RPMI7951 (cell line): ENCODE measurements at places on chromosomes 12 and 14. TPM values are rescaled to one million over a fixed set of nuclear protein-coding genes. Genes with fewer than 3 reads are reported as not detected.

DNA sequence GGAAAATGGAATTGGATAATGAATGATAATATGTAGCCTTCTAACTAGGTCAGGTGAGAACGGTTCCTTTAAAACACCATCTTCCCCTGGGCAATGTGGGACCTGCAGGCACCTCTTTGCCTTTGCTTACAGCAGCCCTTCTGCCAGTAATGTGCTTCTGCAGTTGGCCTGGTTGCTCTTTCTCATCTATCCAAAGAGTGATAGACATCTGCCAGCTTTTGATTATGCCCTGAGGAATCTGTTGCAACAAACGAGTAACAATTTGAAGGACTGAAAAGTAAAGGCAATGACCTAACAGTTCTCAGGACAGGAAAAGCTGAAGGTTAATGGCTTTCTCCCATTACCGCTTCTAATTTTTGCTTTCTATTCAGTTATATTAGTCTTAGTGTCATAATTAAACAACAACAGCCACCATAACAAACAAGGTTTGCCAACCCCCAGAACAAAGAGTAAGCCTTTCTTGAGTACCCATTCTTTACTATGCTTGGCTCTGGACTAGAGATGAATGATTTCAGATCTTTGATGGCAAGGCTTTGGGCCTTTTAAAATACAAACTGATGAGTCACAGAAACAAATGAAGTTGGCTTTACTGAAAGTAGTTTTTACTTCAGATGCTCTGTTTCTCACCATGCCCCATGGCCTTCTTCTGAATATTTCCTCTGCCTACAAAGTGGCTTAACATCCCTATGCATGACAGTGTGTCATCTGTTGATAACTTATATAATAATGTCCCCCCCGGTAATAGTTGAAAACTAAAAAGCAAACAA, 76.1 kb upstream of the KRR1 start:
- DNase-seq, result peak; percentile 39

GRCh38 chr12:43832463-43833168, 3.3 kb upstream of the TMEM117 start:
- no peak for DNase-seq

DNA sequence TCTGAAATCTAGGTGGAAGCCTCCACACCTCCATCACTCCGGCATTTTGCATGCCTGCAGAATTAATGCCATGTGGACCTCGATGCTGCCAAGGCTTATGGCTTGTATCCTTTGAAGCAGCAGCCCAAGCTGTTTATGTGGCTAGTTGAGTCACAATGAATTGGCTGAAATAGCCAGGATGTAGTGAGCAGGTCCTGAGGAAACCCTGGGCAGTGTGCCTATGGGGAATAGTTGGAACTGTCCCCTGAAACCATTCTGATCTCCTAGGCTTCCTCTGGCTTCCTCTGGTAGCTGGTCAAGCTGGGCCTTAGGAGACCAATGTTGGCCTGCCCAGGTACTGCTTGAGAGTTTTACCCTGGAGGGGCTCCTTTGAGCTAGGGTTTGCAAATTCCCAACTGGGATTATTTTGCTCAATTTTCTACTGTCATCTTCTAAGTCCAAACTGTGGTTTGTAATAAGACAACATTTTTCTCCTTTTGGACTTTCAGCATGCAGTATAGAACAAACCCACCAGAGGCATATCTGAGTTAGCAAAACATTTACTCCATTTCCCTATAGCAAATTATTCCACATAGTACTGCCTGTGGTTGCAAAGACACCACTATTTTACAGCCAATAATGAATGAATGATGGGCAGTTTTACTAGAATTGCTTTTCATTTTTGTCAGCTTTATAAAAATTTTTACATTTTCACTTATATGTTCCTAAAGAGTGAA, 85.1 kb upstream of the AMIGO2 start:
- DNase-seq, result peak; percentile 86

DNA sequence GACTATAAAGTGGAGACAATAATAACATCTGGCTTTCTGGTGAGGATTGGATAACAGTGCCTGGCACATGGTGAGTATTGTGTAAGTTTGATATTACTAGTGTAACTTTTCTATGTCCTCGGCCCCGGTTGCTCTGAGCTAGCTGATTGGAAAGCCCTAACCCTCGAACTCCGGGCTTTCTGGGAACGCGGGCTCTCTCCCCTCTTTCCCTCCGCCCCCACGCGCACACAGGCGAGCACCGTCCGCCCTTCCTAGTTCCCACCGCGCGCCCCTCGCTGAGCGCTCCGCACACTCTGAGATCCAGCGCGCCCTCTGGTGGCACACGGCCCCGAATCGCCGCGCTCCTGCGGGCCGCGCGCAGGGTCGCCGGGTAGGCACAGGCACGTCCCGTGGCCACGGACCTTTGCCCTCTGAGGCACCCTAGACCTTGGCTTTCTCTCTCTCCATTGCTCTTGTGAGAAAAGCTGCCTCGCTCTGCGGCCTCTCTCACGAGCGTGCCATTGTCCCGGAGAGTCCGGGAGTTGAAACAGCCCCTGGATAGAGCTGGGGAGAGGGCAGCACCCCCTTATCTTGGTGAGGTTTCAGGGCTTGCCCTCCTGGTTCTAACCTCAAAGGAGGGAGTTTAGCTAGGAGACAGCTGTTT, 23.2 kb upstream of the ESRRB start:
- DNase-seq, result peak; percentile 33

GRCh38 chr14:22213120-22213519, 375.9 kb downstream of the DAD1 start:
- DNase-seq, result no peak

GRCh38 chr14:77579780-77580179, 36.7 kb downstream of the SPTLC2 start:
- DNase-seq, result no peak

DNA sequence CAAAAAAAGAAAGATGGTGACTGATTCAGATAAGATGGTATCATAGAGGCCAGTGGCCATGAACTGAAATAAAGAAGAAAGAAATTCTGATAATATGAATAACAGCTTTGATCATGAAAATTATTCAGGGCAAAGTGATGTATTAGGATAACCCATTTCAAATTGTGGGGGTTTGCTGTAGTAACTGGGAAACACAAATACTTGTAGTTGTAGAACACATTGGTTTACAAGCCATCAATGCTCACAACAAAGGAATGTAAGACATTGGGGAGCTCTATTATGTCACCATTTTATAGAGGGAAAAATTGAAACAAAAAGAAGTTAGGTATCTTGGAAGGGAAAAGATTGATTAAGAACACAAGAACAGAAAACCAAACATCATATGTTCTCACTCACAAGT, 140.4 kb upstream of the FRMD6 start:
- no peak for DNase-seq

GRCh38 chr12:62803756-62804155, 131.2 kb downstream of the PPM1H start:
- DNase-seq, result no peak

DNA sequence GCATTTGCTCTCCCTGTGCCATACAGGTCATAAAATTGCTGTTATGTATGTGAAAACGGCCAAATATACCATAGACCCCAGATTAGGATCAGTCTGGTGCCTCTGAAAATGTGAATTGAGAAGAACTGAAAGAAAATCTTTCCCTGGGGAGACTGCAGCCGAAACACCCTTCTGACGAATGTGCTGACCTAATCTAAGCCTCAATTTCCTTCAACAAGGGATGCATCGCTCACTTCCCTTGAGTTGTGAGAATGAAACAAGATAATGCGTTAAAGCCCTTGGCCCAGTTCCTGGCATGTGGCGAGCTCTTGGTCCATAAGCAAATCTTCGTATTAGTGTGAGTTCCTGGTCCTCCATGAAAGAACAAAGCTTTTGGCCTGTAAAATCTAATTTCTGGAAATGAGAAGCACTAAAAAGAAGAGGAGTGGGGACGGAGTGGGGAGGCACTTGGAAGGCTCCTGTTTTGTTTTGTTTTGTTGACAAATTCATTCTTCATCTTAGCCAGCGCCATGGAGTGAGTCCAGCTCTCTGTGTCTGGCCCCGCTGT, 49.5 kb upstream of the RTRAF start:
- DNase-seq, result no peak

- peak; percentile 60 for DNase-seq
These were observed 848 bp downstream of the CTDSP2 start for GRCh38 chr12:57845478-57846284.

DNA sequence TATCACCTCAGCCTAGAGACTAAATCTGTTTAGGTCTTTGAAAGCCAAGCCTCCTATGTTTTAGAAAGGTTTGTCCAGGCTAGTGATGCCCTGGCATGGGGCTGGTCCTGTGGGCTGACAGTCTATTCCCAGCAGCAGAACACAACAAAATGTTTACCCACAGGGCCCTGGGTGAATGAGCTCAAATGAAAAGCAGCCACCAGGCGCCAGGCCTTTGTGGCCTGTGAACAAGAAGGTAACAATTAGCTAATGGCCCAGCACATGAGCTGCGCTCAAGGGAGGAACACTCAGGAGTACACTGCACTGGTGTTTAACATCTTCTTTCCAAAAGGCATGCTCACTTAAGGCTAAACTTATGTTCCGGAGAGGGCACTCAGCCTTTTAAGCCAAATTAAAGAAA, 202.2 kb downstream of the MON2 start:
- DNase-seq, result no peak

GRCh38 chr14:69191340-69192111, at the start of gene EXD2:
Gene EXD2 (plus strand): TSS chr14:69191498. CDS start chr14:69209471, 17,973 bp downstream.
- DNase-seq, result peak; percentile 77

GRCh38 chr12:109680264-109681005, 33.2 kb upstream of the FAM222A start:
- DNase-seq, result no peak

DNA sequence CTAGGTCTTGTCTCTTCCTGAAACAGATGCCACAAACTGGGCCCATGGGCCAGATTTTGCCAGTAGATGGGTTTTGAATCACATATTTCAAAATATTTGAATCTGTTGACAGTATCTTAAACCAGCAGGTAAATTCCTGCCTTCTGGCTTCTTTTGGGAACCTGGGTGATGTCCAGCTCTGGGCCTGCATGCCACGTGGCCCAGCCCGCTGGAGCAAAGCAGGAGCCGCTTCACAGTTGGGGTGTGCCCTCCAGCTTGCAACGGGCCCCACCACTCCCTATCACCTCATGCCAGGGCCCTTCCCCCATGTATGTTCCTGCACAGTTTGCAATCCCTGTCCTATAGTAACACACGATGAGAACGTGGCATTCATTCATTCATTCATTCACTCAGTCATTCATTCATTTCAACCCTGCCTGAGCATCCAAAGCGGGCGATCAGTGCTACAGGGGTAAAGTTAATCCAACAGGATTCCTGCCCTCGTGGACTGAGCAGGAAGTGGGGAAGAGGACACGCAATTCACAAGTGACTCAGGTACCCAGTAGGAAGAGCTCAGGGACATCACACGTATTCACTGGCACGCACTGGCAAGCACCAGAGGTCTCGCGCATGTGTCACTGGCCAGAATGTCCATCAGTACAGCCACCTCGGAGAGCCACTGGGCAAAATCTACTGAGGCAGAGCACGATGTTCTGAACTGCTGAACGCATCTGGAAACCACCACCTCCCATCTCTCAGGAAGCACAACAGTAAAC, 27.8 kb downstream of the SCARB1 start:
- no peak for DNase-seq

- DNase-seq, result no peak
These were observed 55.4 kb downstream of the RPAP3 start for GRCh38 chr12:47650469-47650868.

GRCh38 chr14:65360144-65360784, 52.3 kb upstream of the FUT8 start:
- DNase-seq, result no peak

DNA sequence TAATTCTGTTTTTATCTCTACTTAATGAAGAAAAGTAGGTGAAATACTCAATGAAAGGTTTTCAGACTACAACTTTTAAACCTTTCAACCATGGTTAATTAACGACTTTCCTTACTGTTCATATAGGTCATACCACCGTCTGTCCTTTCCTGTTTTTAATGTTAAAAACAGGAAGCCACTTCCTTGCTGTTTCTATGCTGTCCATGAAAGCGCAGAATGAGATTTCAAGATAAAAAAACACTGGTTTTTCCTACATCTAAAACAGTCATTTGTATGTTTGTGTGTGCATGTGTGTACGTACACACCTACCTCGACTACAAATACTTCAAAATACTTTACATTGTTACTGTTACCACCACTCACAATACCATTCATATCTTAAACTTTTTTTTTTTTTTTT, 27.3 kb downstream of the SPTLC2 start:
- no peak for DNase-seq

DNA sequence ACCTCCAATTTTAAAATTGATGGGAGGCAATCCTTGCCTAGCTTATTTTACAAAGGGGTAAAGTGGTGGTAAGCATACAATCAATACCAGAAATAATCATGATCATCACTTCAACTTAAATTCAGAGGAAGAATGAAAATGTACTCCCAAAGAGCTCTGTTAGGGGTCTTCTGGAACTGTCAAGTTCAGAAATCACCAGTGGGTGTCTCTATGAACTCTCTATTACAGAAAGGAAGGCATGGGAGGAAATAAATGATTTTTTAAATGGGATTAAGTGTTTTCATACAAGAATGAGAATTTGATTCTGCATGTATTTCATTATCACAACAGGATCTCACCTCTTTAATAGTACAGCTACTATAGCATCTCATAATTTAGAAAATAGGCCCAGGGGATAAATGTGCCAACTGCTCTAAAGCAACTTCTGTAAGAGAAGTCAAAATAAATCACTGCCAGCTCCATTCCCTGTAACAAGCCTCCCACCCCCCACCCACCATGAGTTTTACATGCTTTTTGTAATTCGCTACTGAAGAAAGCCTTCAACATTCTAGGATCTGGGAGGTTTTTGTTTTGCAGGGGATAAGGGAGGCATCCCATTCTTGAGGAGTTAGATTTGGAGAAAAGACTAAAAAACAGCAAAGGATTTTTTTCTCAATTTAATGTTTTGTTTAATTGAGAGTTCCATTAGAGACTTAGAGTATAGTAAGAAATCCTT, 9.7 kb downstream of the DCP1B start:
- DNase-seq, result no peak

Gene NXPH4
- total RNA-seq, result 1.7 and 4.1 TPM in 2 replicates

Gene GDF3
- not detected in 2 replicates for total RNA-seq

Gene SDR9C7
- not detected in 2 replicates for total RNA-seq

Gene SLCO1B1
- not detected in 2 replicates for total RNA-seq

Gene RNASE4
- 8.1 and 14.2 TPM in 2 replicates for total RNA-seq

Gene KRT75
- not detected in 2 replicates for total RNA-seq

Gene USP44
- not detected in 2 replicates for total RNA-seq

Gene KRT6B
- total RNA-seq, result not detected in 2 replicates

Gene PPP2R5C
- total RNA-seq, result 97.2 and 113 TPM in 2 replicates

Gene OR4E1
- total RNA-seq, result not detected in 2 replicates

Gene KCNMB4
- total RNA-seq, result under 0.01 and 0.20 TPM in 2 replicates

Gene LRTM2
- total RNA-seq, result not detected in 2 replicates

Gene SYCP3
- total RNA-seq, result 0.20 TPM in 1 of 2 replicates, not detected in the other

Gene SIX6
- total RNA-seq, result not detected in 2 replicates
